Fibroblast of the aortic adventitia (primary cell): ENCODE measurements at places on chromosomes 1 and 21. TPM values are rescaled to one million over a fixed set of nuclear protein-coding genes. Genes with fewer than 3 reads are reported as not detected.

DNA sequence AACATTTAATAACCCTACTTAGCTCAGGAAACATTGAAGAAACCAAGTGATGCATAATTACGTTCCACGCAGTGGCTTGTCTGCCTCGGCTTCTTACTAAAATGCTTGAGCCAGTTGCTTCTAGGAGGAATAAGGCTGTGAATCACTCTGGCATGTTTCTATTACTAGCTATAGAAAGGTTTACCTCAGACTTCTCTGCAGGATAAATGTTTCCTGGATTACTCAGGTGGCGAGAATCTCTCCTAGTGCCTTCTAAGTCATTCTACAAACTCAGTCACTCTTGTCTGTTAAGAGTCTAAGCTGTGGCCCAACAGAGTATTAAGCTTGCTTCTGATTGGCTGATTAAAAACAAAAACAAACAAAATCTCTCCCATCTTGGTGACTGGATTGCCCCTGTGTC is 92.0 kb upstream of the RALGPS2 start:
- DNase-seq, result peak; percentile 70

- DNase-seq, result peak; percentile 92
Observed at GRCh38 chr1:229203030-229203751, 67.7 kb upstream of the RAB4A start.

- DNase-seq, result peak; percentile 40
Observed at GRCh38 chr1:206770531-206771337, at the start of gene IL19. Gene IL19 (plus strand): TSS chr1:206770773. CDS start chr1:206836663, 65,890 bp downstream.

DNA sequence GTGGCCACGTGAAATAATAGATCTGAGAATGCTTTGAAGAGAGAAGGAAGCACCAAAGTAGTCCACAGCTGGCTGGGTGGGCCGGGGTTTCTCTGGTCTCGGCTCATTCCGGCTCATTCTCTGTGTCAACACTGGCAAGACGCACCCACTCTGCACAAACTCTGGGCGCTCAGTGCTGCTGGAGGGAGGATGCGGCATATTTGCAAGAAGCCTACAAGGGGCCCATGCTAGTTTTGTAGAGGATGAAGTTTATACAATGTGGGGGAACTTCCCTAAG is 28.8 kb upstream of the TMPRSS2 start:
- DNase-seq, result no peak

Gene PLPPR4
- total RNA-seq, result 1.1 and 2.8 TPM in 2 replicates

Gene AUNIP
- 4.8 TPM in 1 of 2 replicates, not detected in the other for total RNA-seq

Gene LAPTM5
- total RNA-seq, result 0.16 and 0.18 TPM in 2 replicates

Gene RGS13
- not detected in 2 replicates for total RNA-seq
